ENCODE measurements at places on chromosomes 2 and 18.

GRCh38 chr2:177733-178132, 86.1 kb downstream of the SH3YL1 start:
- no peak for DNase-seq

- no peak for DNase-seq
These were observed 551.1 kb upstream of the CELF4 start for GRCh38 chr18:38116716-38117115.

GRCh38 chr2:216789081-216789480, 70.8 kb downstream of the TNP1 start:
- DNase-seq, result no peak

GRCh38 chr2:17057109-17058017, 391.7 kb upstream of the CYRIA start:
- no peak for DNase-seq

GRCh38 chr2:55869637-55870325, 53.8 kb downstream of the EFEMP1 start:
- DNase-seq, result no peak

DNA sequence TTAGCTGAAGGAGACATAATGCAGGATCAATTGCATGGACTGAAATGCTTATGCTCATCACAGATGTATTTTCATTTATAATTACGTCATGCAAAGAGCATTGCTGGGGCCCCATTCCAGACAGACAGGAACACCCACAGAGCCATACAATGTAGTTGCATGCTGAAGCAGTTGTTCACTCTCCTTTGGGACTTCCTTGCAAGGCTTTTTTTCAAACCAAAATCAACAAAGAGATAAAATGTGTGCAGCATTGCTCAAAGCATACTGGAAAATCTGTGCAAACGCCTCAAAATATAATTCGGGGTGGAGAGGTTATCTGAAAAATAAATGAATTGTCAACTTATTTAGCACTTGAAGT, 463.2 kb downstream of the CDH2 start:
- DNase-seq, result no peak

GRCh38 chr2:219878516-219878915, 251.1 kb downstream of the SLC4A3 start:
- no peak for DNase-seq

DNA sequence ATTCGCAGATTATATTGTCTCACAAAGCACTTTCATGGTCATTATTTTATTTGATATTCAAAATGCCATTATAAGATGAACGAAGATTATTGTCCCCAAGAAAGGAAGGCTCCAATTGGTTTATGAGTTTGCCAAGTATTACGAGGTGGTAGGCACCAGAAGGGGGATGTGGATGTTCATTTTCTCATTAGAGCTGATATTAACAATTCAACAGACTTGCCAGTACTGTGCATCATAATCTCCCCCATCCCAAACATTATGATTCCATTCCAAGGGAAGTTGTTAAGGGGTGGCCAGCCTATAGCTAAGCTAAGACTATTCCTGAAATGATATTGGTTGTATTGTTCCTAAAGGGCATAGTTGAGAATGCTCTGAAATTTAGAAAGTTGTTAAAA, 257.7 kb downstream of the PRKCE start:
- no peak for DNase-seq

DNA sequence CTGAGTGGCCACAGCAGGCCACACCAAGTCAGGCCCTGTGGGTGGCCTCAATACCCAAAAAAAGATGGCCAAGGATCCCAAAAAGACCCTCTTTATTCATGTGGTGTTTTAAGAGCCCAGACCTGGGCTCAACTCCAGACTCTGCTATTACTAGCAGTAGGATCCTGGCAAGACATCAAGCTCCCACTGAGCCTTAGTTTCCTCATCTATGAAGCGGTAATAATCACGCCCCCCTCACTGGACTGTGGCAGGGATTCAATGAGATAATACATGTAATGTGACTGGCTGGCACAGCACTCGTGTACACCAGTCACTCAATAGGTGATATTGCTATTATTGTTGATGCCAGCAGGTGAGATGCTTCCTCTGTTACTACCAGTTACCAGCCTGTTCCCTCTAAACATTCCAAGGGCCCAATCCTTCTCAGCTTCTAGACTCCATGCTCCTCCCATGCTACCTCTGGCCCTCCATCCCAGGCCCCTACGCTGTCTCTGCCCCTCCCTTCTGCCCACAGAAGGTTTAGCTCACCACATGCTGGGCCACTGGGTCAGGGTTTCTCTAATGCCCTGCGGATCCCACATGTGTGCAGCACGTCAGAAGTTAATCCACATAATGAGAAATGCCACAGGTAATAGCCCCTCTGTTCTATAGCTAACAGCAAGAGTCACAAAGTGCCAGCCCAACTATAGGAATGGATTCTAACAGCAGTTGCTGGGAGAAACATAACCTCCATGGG, 51.2 kb downstream of the SLC4A5 start:
- DNase-seq, result no peak

- DNase-seq, result no peak
These were observed 162.1 kb downstream of the SEPTIN10 start for GRCh38 chr2:109451671-109452070.

GRCh38 chr2:228545748-228546145, 364.3 kb upstream of the SPHKAP start:
- DNase-seq, result no peak

DNA sequence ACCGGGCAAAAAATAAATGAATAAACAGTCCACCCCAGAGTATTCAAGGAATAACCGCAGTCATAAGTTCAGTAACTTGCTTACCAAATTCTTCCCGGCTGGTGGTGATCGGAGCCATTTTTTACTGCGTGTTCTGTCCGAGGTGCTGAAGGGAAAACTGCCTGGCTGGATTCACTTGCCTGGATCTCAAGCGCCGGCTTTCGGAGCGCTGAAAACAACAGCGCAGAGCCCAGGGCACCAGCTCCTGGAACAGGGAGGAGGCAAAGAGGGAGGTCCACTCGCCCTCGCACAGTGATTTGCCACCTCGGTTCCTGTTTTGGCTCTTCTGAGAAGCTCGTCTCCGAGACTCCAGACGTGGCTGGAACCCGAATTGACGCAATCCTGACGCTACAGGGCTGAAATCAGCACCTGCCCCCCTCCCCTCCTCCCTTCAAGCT, at the start of gene SYT4:
Gene SYT4, minus strand, starts transcription at position 327 of the 437 bp plus-strand sequence. Its CDS starts 209 bp downstream, at position 118.
- no peak for DNase-seq

GRCh38 chr2:152875701-152876695, 157.6 kb downstream of the ARL6IP6 start:
- no peak for DNase-seq

DNA sequence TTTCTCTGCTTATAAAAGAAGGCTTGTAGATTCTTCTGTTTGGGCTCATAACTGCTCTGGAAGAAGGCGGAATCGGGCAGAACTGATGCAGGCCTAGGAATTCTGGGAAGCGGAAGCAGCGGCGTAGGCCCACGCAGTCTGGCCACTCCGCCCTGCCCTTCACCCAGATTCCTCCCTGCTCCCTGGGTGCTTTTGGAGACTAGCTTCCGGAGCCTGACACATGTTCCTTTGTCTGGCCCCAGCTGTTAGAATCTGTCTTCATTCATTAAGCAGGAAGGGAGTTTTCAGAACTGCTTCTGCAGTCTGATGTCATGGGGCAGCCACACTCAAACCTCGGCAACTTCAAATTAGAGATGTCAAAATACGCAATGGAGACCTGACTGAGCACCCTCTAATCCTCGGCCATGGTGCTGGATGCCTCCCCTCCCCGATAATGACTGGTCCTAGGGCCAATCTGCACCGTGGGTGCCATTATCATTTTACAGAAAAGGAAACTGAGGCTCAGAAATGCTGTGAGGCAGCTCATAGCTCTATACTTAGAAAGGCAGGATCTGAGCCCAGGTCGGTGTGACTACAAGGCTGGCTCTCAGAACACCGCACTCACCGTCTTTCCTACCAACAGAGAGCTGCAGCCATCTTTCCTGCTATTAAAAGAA, 275.7 kb downstream of the MYCN start:
- no peak for DNase-seq

DNA sequence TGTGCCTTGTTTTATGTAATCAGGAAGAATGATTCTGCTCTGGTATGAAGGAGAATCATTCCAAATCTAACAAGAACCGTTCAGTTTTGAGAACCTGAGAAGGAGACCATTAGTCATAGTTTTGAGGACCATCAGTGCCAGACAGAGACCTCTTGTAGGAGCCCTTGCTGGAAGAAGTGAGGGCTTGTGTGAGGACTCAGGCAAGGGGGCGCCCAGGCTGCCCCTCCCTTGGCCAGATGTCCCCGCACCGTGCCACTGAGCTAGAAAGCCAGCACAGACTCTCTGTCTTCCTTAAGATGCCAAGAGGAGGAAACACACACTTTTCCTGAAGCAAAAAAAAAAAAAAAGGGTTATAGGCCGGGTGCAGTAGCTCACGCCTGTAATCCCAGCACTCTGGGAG, 55.7 kb upstream of the SLC39A10 start:
- no peak for DNase-seq

DNA sequence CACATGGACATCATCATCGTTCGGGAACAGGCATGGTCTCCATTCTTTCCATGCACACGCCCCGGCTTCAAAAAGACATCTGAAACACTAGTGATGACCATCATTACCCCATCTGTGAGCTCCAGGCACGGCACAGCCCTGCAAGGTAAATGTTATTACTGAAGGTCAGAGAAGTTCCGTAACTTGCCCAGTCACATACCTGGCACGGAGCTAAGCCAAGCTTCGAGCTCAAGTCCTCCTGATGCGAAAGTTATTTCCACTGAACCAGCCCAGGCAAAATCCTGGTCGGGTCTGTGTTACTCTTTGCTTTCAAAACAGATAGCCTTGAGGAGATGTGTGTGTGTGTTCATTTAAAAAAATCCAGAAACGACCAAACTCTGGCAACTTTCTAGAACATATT, 22.8 kb downstream of the FHL2 start:
- no peak for DNase-seq

- DNase-seq, result no peak
These were observed 24.6 kb downstream of the KCNE4 start for GRCh38 chr2:223076573-223076972.

DNA sequence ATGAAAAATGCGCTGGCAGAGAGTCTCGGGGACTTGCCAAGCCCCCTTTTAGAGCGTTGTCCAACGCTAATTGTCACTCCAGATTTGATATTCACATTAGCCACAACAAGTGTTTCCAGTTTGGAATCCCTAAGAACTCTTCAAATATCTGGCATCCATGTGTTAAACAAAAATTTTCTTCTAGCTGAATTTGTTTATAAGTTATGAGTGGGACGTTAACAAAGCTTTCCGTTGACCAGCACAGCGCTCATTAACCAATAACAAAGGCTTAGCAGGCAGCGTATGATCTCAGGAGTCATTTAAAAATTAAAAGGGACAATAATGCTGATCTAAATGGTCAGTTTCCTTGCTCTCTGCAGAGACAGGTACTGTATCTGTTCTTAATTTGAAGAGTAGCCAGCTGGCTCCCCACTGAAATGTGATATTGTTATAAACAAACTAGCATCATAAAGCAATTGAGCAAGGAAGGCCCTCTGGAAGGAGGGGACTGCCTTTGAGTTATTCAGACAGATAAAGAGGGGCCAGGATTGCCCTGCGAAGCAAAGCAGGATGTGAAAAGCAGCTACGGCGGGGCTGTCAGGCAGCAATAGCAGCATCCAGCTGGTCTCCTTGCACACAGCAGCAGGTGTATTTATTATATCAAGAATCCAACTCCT, 337.2 kb upstream of the SALL3 start:
- DNase-seq, result no peak

DNA sequence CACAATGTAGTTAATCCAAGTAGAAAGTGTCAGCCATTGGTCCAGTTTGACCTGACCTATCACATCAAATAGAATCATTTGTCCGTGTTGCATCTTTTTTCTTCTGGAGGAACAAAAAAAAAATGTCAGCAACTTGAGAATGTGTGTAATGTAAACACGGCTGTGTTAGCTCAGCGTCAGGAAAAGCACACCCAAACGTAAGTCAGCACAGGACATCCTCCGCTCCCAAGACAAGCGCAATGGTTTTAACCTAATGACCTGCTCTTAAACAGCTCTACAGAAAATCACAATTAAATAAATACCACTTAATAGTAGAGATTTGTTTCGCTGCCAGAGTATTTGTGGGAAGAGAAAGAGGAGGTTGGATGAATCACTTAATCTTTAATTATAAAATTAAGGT, 59.4 kb downstream of the OSR1 start:
- DNase-seq, result no peak

DNA sequence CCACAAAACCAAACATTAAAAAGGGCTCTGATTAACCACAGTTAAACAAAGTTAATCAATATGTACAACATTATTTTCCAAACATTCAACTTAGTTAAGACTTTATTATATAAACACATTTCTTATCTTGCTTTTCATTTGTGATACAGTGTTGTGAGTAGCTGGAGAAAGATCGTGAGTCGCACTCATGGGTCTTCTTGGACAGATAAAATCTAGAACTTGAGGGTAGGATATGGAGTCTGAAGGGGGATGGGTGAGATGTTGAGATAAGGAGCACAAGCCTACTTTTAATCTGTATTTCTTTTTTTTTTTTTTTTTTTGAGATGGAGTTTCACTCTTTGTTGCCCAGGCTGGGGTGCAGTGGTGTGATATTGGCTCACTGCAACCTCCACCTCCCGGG, 22.6 kb upstream of the TMEM214 start:
- no peak for DNase-seq

DNA sequence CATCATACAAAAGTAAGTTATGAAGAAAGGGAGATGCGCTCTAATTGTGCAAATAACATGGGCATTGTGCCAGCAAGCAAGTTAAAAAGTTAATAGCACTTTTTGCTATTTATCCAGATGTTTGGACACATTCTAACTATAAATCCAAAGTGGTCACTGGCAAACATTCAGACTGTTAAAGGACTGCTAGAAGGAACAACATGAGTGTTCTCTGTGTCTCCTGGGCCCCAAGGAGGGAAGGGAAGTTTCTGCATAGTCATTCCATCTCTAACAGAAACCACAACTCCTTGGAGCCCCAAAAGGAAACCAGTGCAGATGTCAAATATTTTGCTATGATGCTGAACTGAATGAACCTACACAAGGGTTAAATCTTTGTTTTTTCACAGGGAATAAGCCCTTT, 213.3 kb upstream of the HNRNPA3 start:
- no peak for DNase-seq

DNA sequence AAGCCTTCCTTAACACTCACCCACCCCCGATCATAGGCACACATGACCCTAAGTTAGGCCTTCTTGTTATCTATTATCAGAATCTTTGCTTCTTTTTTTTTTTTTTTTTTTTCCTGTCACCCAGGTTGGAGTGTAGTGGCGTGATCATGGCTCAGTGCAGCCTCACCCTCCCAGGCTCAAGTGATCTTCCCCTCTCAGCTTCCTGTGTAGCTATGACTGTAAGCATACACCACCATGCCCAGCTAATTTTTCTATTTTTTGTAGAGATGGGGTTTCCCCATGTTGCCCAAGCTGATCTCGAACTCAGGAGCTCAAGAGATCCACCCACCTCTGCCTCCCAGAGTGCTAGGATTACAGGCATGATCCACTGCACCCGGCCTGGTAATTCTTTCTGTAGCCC, 328.7 kb downstream of the NR4A2 start:
- DNase-seq, result no peak

DNA sequence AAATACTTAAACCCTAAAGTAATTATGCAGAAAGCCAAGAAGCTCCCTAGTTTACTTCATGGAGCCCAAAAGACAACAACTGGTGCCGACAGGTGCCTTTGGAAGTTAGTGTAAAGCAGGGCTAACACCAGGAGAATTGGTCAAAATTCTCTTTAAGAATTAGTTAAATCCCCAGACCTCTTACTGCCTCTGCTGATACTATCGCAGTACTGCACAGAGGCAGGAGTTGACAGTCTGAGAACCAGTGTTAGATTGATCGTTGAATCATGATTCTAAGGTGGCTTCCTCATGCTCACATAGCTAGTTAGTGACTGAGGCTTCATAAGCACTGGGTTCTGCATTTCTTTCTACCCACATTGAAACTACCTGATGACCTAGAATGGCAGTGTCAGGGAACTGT, 445.0 kb downstream of the XIRP2 start:
- no peak for DNase-seq

GRCh38 chr2:238061315-238062202, 758 bp downstream of the SCLY start:
- DNase-seq, result no peak

Measured in CD4-positive, alpha-beta T cell treated with Interleukin-10 for 1 hour (primary cell).